CD4-positive, alpha-beta T cell treated with Interleukin-1 beta for 1 hour (primary cell): ENCODE measurements at places on chromosomes 2 and 18.

DNA sequence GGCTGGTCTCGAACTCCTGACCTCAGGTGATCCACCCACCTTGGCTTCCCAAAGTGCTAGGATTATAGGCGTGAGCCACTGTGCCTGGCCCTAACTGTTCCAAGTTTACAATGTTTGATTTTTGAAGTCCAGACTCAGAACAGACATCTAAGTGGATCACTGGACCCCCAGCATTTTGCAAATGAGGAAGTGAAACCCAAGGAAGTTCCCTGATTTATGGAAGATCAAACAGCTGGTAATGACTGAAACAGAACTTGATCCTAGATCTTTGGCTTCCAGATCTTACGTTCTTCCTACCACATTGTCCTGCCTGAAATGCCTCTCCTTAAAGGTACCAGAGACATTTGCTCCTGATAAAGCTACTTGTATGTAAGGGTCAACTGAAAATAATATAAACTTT is 58.3 kb upstream of the NCOA1 start:
- DNase-seq, result no peak

- DNase-seq, result no peak
These were observed 177.1 kb upstream of the HDAC4 start for GRCh38 chr2:239577935-239578334.

DNA sequence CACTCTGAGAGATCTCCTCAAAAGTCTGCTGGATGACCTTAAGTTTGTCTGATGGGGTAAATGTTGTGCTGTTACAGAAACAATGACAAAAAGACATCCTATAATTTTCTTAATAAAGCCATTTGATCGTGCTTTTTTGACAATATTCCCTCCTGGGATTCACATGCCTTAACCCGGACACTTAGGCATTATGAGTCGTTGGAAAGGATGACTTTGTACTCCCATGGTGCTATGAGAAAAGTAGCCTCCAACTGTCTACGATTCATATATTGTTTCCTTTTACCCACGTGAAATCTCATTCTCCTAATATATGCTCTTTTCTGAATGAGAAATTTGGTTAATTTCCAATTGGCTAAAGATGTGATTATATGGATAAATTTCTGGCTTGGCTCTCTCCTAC is 6.1 kb upstream of the MPP4 start:
- no peak for DNase-seq

DNA sequence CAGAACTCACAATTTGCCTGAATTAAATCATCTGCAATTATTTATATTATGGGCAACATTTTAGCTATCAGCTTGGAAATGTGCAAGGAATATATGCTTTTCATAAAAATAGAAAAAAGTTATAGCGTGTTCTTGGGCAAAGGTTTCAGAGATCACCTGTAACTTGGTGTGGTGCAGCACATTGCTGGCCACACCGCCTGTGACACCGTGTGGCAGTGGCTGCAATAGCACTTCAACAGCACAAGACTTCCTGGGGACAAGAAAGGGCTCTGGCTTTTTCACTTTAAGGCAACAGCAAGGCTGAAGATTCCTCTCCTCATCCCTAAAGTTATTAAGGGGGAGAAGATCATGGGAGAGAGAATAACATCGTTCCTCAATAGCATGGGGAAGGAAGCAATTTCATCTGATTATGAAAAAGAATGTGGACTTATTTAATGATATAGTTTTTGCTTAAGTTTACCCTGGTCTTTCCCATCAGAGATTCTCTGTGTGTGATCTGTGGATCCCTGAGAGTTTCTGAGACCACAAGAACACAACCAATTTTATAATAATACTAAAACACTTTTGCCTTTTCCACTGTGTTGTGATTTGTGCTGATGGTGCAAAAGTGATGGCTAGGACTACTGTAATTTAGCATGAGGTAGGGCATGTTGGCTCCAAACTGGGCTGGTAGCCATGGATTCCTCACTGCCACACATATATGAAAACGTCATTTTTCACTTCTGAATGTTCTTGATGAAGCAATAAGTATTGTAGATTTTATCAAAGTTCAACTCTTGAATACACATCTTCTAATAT is 15.0 kb upstream of the SERPINB3 start:
- DNase-seq, result no peak

GRCh38 chr2:215668378-215668775 is 232.5 kb upstream of the FN1 start:
- no peak for DNase-seq

DNA sequence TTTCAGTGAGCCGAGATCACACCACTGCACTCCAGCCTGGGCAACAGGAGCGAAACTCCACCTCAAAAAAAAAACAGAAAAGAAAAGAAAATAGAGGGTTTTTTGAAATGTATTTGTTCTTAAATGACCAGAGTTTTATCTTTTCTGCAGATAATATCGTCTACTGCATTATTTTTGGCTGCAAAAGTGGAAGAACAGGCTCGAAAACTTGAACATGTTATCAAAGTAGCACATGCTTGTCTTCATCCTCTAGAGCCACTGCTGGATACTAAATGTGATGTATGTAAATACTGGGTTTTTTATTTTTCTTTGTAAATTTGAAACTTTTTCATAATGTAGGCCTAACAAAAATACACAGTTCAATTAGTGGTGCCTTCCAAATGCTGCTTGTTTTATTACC is 18.1 kb downstream of the CCNT2 start:
- no peak for DNase-seq

- DNase-seq, result no peak
These were observed 21.7 kb downstream of the TET3 start for GRCh38 chr2:74006459-74006858.

- no peak for DNase-seq
These were observed 1.5 kb downstream of the ATP6V1B1 start for GRCh38 chr2:70936979-70937811.

- DNase-seq, result no peak
These were observed 87.7 kb downstream of the DSEL start for GRCh38 chr18:67428805-67429204.

GRCh38 chr18:49558356-49558755 is 3.5 kb upstream of the LIPG start:
- no peak for DNase-seq

- DNase-seq, result no peak
These were observed 36.3 kb downstream of the CPS1 start for GRCh38 chr2:210592726-210593125.

DNA sequence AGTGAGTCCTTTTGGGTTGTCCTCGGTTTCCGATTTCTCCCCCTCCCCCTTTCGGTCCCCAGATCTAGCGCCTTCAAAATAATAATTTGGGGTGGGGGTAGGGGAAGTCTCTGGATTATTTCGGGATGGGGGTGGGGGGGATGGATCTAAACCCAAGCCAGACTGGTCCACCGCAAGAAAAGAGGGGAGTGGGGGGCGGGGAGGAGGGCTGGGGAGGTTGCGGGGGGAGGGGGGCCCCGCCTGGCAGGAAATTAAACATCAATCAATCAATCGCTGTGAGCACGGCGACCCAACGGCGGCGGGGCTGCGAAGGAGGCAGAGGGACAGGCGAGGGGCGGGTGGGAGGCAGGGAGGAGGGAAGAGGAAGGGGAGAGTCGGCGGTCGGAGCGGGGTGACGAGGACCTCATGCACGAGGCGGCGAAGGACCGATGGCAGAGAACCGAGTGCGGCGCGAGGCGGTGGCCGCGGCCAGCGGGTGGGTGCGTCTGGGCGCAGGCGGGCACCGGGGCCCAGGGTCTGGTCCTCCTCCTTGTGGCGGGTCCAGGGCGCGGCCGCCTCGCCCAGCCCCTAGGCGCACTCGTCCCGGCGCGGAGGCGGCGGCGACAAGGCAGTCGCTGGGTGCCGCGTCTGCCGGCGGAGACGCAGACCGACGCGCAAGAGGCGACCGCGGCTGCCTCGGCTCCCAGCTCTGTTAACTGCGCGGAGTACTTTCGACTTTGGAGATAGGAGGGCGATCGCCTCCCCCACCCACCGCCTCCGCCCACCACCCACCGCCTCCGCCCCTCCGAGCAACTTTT is 468 bp upstream of the SATB2 start:
- no peak for DNase-seq

DNA sequence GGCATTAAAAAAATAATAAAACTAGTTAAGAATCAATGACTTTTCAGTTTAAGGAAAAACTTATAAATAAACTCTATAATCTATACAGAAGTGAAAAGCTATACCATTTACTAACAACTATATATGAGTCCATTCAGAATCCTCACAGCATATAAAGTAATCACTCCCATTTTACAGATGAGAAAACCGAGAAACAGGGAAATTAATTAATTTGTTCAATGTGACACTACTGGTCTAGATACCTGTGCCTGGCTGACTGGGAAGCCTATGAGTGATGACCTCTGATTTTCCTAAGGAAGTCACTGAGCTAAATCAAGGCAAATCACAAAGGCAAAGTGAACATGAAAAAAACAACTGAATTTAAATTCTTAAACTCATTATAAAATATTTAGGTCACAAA is 99.5 kb upstream of the RNU4ATAC start:
- no peak for DNase-seq

DNA sequence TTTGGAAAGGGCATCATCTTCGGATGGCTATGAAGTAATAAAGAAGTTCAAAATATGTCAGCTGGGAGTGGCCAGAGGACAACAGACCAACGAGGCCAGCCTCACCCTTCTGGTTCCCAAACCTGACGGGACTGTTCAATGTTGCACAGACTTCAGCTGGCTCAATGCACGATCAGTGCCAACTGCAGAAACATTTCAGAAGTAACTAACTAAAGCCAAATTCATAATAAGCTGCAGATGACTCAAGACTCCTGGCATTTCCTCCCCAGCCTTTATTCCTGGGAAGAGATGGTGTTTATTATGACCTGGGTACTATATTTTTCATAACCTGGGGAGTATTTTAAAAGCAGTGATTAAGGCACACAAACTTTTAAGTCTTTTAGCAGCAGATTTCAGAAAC is 3.8 kb upstream of the ATP6V1C2 start:
- DNase-seq, result no peak

DNA sequence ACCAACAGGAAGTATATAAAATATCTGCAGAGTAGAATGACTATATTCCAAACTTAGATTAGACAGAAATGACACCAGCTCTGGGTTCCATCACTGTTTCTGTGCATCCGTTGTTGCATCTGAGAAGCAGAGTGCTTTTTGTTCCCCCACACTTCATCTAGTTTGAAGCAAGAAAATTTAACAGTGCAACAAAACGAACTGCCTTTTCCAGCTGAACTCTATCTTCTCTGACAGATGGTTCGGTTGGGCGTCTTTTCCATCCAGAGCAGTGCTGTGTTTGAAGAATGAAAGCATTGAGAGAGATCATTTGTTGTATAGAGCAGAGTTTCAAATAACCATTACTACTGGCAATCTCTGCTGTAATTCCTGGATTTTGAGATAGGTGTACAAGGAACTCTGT is 757.5 kb downstream of the DPP10 start:
- no peak for DNase-seq

- DNase-seq, result no peak
These were observed 273.6 kb downstream of the HRH4 start for GRCh38 chr18:24734058-24734457.

DNA sequence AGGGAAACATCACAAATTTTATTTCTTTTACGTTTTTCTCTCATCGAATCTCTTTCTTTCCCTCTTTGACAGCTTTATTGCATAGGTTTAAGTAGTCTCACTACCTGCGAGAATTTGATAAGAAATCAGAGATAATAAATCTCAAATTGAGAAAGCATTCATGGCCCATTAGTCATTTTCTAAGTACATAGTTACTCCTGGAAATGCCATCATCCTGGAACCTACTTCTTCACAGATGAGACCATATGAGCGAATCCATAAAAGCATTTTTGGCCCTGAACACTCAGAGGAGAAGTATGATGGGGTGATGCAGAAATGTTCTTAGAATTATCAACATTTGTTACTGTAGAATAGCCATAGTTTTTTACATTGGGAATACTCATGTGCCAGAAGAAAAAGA is 138.0 kb upstream of the ARHGAP28 start:
- no peak for DNase-seq

DNA sequence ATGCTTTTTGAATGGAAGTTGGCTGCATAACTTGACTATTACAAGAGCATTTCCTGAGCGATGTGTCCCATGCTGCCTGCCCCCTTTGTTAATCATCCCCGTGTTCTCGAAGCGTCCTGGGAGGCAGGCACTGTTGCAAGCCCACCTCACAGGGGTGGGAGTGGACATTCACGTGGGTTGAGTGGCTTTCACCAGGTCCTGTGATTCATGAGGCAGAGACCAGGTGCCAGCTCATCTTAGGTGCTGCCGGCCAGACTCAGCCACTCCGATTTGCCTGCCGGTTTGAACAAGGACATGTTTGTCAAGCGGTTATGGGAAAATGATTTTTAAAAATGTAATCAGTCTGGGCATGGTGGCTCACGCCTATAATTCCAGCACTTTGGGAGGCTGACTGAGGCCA is 112.5 kb downstream of the ZNF532 start:
- DNase-seq, result no peak

- no peak for DNase-seq
These were observed 107.9 kb downstream of the KLHL29 start for GRCh38 chr2:23492921-23493320.

DNA sequence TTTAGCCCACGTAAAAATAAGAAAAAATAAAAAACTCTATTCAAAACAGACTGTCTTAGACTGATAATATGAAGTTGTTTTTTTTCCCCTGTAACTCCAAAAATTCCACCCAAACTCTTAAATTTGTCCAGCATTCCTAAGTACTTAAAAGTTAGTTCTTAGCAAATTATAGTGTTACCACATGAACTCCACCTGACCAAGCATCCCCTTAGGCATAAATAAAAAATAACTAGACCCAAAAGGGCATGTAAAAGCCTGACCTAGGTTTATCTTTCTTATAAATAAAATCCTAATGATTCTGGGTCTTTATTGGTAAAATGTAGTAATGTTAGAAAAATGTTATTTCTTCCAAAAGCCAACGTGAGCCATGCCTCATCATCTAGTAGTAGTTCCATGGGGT is 54.3 kb downstream of the TTC21B start:
- DNase-seq, result no peak

DNA sequence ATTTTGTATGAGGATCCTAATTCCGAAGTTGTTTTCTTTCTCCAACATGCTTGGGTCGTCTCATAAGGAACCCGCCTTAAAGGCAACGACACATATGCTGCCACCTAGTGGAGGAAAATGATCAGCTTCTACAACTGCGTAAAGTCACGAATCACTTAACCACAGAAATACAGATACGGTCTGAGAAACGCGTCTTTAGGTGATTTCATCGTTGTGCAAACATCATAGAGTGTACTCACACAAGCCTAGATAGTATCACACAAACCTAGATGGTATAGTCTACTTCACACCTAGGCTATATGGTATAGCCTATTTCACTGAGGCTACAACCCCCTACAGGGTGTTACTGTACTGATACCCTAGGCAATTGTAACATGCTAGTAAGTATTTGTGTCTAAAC is 13.1 kb downstream of the GNLY start:
- peak; percentile 70 for DNase-seq

- DNase-seq, result peak; percentile 59
These were observed at the start of gene FAM110C for GRCh38 chr2:46471-47345. Gene FAM110C, minus strand, starts transcription at chr2:46505. Its CDS starts 120 bp downstream, at chr2:46385.

DNA sequence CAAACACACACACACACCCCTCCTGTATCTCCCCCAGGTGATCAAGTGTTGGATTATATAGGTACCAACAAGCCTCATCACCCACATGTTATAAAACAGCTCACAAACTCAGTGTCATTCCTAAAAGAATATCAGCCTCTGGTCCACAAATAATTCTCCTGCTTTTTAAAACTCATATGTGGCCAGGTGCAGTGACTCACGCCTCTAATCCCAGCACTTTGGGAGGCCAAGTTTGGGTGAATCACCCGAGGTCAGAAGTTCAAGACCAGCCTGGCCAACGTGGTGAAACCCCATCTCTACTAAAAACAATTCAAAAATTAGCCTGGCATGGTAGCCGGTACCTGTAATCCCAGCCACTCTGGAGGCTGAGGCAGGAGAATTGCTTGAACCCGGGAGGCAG is 87.8 kb downstream of the LRATD1 start:
- DNase-seq, result no peak
